ENCODE measurements at places on chromosomes 6 and 20.

DNA sequence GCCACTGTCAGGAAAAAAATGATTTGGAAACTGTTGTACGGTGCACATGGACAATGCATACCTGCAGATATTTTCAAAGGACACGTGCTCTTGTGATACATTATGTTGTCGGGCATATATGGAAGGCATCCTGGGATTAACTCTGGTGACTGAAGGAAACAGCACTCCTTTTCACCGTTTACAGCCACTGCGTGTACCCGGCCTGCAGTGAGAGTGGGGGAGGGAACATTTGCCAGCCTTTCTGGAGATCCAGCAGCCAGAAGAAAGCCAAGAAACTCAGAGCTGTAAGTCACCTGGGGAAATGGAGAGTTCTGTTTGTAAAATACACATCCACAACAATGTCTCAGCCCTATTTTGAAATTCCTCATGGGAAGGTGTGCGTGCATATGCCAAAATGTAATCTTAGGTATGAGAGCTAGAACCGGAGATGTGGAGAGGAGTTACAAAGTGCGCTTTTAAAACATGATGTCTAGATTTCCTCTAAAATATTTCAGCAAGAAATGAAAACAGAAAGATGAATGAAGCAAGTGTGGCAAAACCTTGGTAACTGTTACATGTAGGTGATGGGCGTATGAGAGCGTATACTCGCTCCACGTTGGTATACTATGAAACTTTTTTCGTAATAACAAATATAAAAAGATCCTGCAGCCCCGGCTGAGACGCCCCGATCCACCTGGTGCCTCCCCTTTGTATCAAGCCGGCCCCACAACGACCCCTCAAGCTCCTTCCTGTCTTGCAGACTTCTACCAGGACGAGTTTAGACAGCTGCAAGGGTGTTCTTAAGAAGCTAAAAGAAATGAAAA, 8.6 kb upstream of the FOXF2 start:
- no peak for DNase-seq

GRCh38 chr20:37839432-37839827, 63.5 kb upstream of the VSTM2L start:
- no peak for DNase-seq

GRCh38 chr6:115643762-115644161, 416.9 kb downstream of the FRK start:
- no peak for DNase-seq

DNA sequence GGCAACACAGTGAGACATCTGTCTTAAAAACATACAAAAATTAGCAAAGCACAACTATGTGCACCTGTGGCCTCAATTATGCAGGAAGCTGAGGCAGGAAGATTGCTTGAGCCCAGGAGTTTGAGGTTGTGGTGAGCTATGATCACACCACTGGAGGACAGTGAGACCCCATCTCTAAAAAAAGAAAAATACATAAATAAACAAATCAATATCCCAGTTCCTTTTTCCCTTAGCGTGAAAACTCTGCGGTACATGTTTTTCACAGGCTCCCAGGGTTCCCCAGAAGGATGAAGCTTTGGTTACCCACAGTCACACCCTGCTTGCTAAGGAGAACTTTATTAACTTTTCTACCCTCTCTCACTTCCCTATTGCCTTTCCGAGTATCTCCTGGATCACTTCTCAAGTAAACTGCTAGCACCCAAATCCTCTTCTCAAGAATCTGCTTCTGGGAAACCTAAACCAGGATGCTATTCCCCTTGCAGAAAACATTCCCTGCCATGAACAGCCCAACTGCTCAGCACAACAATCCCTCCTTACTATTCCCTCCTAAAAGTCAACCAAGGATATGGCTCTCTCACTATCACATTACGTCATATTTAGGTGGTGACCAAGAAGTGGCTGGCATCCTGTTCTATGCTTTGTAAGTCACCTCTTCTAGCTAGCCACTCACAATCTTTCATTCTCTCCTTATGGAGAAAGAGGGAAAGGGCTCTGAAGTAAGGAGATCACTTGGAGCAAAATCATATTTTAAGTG, 122.4 kb downstream of the IPCEF1 start:
- DNase-seq: no peak

DNA sequence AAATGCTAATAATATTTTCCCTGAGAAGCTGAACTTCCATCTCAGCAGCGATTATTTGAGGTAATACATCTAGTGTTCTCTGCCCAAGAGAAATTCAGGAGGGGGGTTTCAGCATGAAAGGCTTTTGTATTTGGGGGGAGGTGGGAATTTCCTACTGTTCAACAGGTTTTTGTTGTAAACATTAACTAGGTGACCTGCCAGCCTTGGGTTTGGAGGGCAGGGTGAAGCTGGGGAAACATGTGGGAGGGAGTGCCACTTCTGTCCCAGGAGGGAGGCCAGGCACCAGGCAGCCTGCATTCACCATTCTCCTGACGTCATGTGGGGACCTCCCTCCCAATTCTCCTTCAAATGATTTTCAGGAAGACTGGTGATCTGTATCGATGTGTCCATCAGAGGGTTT, 37.7 kb upstream of the PKHD1 start:
- no peak for DNase-seq

DNA sequence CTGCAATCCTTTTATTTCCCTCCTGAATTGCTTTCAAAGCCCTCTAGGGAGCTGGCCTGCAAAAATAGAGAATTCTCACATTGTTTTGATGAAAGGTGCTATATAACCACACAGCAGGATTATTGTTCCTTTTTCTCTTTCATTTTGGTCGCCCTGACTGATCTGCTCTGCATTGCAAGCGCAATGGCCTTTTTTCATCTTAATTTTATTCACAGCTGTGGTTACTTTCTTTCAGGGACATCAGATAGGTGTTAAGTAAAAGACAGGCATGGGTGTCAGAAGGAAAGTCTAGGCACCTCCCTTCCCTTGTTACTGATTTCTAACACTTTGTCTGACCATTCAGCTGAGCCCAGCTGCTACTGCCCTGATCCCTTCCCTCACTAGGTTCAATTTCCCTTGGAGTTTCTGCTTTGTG, 850.5 kb upstream of the MAP3K7 start:
- no peak for DNase-seq

- DNase-seq: no peak
These were observed 74.5 kb upstream of the MRPS10 start for GRCh38 chr6:42292004-42292740.

GRCh38 chr20:10350188-10350842, 83.7 kb downstream of the MKKS start:
- DNase-seq: no peak

GRCh38 chr6:26594730-26595632, 1.8 kb upstream of the ABT1 start:
- no peak for DNase-seq

DNA sequence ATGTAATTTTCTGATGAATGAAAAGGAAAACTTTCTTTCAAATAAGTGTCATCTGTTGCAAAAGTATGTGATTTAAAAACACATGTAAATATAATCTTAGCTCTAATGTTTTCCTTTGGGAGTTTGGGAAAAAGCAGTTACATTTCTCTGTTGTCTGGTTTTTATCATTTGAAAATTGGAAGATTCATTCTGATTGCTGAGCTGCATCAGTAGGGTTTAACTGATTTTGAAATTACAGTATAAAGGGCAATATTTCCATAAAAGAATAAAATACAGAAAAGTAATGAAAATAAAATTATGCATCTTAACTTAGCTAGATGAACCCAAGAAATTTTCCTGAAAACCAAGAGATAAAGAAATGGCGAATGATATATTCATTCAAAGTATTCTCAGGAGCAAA, 57.8 kb downstream of the MAP7 start:
- no peak for DNase-seq

GRCh38 chr6:84867521-84867920, 103.1 kb upstream of the TBX18 start:
- DNase-seq: no peak

GRCh38 chr6:90249458-90249857, 47.2 kb downstream of the BACH2 start:
- DNase-seq: no peak

- DNase-seq: no peak
These were observed 210.8 kb downstream of the ARHGAP18 start for GRCh38 chr6:129498950-129499842.
